NCI-H460 (cell line): ENCODE measurements at places on chromosomes 7 and 10. TPM values are rescaled to one million over a fixed set of nuclear protein-coding genes. Genes with fewer than 3 reads are reported as not detected.

ITPRID1 gene
- total RNA-seq = not detected in 2 replicates

LEP gene
- total RNA-seq = not detected in 2 replicates

CRPPA gene
- 0.38 and 0.84 TPM in 2 replicates for total RNA-seq

FAM237B gene
- not detected in 2 replicates for total RNA-seq

CTBP2 gene
- total RNA-seq = 75.1 and 77.3 TPM in 2 replicates

PTF1A gene
- total RNA-seq = not detected in 2 replicates

TEX47 gene
- not detected in 2 replicates for total RNA-seq

CDC14C gene
- total RNA-seq = 0.23 TPM in 1 of 2 replicates, not detected in the other

VWC2 gene
- not detected in 2 replicates for total RNA-seq

FAM221A gene
- 1.4 and 3.3 TPM in 2 replicates for total RNA-seq

EGFR gene
- total RNA-seq = 24.3 and 25.1 TPM in 2 replicates

RNF32 gene
- total RNA-seq = 1.4 and 2.8 TPM in 2 replicates

AIFM2 gene
- total RNA-seq = 31.0 and 40.6 TPM in 2 replicates

AGAP5 gene
- 5.2 TPM in 2 replicates for total RNA-seq

ICA1 gene
- total RNA-seq = 17.1 and 24.1 TPM in 2 replicates
